ENCODE measurements at places on chromosomes 6 and 20.

DNA sequence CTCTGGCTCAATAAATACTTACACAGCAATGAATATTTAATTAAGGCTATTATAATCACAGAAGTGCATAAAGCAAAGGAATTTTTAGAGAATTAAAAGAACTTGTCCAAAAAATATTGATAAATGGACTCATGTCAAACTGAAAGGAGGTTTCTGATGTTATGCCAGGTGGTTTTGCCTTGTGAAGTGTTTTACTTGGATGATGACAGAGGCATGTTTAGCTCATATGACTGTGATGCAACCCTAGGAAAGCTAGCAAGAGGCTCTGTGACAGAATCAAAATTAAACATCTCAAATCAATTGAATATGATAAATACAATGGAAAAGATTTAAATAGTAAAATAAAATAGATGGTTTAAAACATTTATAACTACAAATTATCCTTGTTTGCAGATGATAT is 137.3 kb downstream of the TMEM200A start:
- no peak for DNase-seq

GRCh38 chr6:34237722-34238584 is 1.3 kb downstream of the HMGA1 start:
- peak; percentile 40 for DNase-seq

DNA sequence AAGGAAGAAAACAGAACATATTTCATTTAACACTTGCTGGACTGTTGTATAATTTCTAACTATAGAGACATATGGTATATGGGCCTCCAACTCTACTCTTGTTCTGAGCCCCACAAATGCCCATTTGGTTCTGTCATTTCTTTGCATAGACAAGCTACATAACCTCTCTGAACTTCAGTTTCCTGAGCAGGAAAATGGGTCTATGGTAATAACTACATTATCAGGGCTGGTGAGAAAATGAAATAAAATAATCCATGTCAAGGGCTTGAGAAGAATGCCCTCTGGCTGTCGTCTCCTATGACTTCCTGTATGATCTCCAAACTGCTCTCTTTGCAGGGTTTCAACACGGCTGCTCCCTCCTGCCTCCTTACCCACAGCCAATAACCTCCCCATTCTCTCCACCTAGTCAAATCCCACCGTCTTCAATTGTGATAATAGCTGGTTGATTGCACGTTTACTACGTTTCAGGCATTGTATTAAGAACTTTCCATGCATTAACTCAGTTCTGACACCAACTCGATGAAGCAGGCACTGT is 12.0 kb downstream of the ZCCHC3 start:
- no peak for DNase-seq

GRCh38 chr6:4352731-4353130 is 217.4 kb upstream of the ECI2 start:
- DNase-seq, result peak; percentile 42

GRCh38 chr6:35154262-35154661 is 13.1 kb upstream of the TCP11 start:
- no peak for DNase-seq

GRCh38 chr6:105624021-105624420 is 221.1 kb upstream of the PREP start:
- no peak for DNase-seq

- DNase-seq, result no peak
Observed at GRCh38 chr20:52490711-52491430, 299.3 kb upstream of the ZFP64 start.

GRCh38 chr20:36527331-36528125 is 13.8 kb upstream of the MYL9 start:
- no peak for DNase-seq

DNA sequence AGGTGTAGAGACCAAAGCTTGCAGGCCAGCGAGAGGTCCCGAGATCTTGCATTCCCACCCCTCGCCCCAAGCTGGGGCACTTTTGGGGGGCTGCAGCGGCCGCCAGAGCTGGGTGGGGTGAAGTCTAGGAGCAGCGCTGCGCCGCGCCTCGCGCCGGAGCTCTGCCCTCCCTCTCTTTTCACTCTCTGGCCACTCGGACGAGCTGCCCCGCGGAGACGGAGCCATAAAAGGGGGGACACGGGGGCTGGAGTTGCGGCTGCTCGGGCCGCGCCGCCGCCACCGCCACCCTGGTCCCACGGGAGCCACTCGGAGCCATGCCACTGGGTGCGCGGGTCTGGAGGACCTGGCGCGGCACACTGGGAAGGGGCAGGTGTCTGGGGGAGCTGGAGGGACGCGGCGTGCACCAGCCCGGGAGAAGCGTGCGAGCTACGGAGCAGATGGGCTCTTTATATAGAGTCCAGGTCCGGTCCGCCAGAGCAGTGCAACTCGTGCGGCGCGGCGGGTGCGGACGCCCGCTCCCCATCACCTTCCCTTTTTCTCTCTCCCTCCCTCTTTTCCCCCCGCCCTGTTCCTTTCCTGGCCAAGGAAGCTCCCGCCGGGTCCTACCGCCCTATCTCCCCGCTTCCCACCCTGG is 687 bp upstream of the HTR1B start:
- DNase-seq, result no peak

DNA sequence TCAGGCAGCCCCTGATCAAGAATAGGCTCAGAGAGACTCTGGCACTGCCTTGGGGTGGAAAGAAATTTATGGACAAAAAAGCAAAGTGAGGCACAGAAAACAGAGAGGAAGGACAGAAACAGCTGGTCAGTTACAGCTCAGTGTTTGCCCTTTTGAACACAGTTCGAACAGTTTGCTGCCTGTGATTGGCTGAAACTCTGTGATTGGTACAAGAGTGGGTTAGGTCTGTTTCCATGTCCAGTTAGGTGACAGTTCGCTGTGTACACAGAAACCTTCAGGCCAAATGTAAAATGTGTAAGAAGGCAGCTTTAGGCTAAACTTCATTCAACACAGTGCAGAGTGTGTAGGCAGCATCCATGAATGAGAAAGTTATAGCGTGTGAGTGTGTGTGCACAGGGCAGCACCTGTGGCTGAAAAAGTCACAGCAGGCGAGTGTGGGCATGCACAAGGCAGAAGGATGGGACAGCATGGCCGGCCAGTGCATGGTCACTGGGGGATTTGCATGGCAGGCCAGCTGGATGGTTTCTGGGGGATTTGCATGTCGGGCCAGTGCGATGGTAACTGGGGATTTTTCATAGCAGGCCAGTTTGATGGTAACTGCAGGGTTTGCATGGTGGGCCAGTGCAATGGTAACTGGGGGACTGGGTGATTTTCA is 75.4 kb upstream of the FRMD1 start:
- DNase-seq, result no peak

- DNase-seq, result no peak
Observed at GRCh38 chr6:7087491-7087979, 20.2 kb upstream of the RREB1 start.

DNA sequence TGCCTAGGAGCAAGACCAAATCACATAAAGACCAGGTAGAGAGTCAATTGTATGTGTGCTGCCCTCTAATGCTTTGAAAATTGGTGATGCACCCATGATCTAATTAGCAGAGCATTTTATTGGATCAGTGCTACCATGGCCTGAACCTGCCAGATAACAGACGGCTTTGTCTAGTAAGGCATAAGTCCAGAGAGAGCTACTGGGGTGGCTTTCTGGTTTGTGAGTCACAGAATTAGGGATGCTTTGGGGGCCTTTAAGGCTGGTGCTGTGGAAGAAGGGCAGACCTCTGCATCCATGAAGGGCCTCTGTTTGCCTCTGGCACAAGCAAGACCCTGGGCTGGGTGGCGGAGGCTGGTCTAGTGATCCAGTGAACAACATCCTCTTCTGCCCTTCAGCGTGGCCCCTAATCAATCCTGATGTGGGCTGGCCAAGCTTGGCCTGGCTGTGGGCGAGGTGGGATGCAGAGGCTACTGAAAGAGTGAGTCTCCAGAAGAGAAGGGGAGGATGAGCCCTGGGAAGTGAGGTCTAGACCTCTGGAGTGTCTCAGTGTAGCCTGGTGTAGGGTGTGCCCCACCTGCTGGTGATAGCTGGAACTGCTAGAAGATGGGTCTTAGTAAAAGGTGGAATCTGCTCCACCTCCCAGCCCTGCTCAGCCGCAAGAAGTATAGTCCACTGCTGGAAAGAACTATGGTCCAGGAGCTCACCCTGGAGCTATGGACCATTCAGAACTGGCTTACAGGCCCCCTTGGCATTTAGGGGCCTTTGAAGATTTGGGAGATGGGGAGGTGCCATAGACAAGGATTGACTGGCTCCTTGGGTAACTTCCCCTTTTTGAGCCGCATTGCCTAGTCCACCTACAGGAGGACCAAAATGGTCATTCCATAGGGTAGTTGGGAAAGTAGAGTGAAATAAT is 36.7 kb upstream of the AAR2 start:
- peak; percentile 64 for DNase-seq

GRCh38 chr6:56268266-56268665 is 20.9 kb upstream of the COL21A1 start:
- DNase-seq, result no peak

DNA sequence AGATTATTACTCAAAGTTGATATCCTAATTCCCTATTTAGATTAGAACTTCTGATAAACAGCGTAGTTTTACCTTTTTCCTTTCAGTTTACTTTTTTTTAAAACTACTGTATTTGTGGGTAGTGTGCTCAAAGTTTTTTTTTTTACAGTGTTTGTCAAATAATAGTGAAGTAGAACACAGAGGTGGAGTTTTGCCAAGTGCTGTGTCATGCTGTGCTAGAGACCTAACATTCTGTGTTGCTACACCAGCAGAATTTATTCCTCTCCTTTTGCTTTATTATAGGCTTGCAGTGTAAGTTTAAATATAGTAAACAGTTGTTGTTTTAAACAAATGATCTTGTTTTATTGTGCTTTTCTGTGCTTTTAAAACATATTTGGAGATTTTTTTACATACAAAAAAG is 125.4 kb downstream of the HIVEP1 start:
- DNase-seq, result peak; percentile 75

DNA sequence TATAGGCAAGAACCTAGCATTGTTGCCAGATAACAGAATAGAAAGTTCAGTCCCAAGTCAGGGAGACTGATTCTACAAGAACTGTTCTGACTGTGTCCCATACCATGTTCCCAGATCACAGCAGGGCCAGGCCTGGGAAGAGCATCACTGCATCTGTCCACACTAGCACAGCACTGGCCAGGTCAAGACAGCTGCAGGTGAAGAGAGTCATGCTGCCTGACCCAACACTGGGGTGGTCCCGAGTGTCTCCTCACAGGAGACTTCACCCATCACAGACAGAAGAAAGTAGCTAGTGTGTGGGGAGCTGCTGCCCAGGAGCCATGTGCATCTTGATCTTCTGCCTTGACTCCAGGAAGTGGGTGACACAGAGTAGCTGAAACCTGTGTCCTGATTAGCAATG is 1.3 kb upstream of the CST9L start:
- no peak for DNase-seq

Measured in globus pallidus (tissue), 1 donor.